Eye (tissue), 1 donor: ENCODE measurements at places on chromosomes 2 and 18.

- DNase-seq: peak; percentile 51
These were observed 1.9 kb downstream of the CYP26B1 start for GRCh38 chr2:72145658-72146329.

- no peak for DNase-seq
These were observed 99.5 kb upstream of the MAP3K20 start for GRCh38 chr2:172976116-172976515.

GRCh38 chr2:62293490-62294271 lies 97.8 kb downstream of the B3GNT2 start:
- peak; percentile 57 for DNase-seq

- DNase-seq: no peak
These were observed 126.6 kb downstream of the COMMD1 start for GRCh38 chr2:62032096-62032495.

DNA sequence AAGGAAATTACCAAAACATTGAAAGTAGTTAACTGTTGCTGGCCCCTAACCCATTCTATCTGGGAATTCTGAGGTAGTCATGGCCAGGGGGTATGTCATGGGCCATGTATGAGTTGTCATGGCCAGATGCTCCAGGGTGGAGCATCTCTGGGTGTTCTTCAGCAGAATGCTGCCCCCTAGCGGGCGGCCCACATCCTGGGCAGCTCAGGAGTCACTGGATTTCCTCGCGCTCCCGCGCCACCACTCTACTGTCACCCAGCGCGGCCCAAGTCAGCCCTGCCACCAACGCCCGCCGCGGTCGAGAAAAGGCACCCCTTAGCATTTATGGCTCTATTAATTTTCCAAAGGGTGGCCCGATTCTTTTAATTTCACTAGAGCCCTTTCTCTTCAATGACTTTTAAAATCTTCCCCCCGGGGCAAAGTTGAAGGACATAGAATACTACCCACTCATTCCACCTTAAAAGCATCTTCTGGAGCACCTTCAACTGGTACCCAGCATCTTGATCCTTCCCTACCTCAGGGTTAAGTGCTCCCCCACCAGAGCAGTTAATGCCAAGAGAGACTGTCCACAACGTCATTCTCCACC lies 41.6 kb downstream of the PKDCC start:
- DNase-seq: no peak

GRCh38 chr2:199457147-199458008 lies at the start of gene SATB2:
Gene SATB2 (minus strand): TSS chr2:199457939. CDS start chr2:199456037, 1,902 bp downstream.
- peak; percentile 71 for DNase-seq
